ENCODE measurements at places on chromosomes 11 and 22.

DNA sequence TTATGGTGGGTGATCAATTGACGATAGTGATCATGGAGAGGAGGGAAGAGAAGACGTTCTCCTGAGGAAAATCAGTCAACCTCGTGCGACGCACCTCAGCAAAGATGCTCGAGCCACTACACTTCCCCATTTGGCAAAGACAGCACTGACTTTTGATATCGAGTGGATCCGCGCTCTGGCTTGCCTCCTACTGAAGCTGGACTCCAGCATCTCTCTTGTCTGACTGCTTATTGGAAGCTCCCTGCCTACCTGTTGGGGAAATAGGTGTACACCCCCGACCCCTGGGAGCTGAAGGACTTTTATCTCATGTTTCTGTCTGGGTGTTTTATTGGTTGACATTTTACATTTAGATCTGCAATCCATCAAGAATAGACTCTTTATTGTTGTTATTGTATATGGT, 476.8 kb upstream of the B3GAT1 start:
- ATAC-seq: no peak

GRCh38 chr11:26017903-26018302, 314.0 kb upstream of the ANO3 start:
- no peak for ATAC-seq

DNA sequence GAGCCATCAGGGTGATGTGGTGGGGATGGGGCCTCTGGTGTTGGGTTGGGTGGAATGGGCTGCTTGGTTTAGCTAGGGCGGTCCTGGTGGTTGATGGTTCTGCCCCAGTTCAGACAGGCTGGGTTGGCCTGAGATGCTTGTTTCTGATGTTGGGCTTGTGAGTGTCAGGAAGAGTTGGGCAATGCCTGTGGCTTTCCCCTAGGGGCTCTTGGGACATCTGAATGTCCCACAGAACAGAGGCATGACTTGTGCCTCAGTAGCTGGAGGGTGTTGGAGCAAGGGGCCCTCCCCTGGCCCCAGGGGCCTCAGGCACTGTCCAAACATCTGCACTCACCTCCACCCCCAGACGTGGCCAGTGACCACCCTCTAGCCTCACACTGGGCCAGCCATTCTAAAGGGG, 14.0 kb upstream of the CTSD start:
- ATAC-seq: no peak

DNA sequence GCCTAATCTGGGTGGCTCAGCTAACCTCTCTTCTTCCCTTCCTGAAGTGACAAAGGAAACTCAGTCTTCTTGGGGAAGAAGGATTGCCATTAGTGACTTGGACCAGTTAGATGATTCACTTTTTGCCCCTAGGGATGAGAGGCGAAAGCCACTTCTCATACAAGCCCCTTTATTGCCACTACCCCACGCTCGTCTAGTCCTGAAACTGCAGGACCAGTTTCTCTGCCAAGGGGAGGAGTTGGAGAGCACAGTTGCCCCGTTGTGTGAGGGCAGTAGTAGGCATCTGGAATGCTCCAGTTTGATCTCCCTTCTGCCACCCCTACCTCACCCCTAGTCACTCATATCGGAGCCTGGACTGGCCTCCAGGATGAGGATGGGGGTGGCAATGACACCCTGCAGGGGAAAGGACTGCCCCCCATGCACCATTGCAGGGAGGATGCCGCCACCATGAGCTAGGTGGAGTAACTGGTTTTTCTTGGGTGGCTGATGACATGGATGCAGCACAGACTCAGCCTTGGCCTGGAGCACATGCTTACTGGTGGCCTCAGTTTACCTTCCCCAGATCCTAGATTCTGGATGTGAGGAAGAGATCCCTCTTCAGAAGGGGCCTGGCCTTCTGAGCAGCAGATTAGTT, 14.2 kb upstream of the UVRAG start:
- no peak for ATAC-seq

- ATAC-seq: no peak
These were observed 307.6 kb downstream of the CTTN start for GRCh38 chr11:70705930-70706329.

GRCh38 chr22:30809086-30809485, 114.4 kb downstream of the OSBP2 start:
- no peak for ATAC-seq

DNA sequence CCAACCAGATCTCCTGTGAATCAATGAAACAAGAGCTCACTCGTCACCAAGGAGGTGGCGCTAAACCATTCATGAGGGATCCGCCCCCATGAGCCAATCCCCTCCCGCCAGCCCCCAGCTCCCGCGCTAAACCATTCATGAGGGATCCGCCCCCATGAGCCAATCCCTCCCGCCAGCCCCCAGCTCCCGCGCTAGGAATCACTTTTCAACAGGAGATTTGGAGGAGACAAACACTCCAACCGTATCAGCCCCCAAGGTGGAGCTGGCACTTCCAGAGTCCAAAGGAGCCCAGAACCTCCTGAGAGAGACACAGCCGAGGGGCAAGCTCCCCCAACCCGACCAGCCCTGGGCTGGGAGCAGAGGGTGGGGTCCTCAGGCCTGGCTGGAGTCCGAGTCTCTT, 40.9 kb upstream of the PRR5 start:
- no peak for ATAC-seq

DNA sequence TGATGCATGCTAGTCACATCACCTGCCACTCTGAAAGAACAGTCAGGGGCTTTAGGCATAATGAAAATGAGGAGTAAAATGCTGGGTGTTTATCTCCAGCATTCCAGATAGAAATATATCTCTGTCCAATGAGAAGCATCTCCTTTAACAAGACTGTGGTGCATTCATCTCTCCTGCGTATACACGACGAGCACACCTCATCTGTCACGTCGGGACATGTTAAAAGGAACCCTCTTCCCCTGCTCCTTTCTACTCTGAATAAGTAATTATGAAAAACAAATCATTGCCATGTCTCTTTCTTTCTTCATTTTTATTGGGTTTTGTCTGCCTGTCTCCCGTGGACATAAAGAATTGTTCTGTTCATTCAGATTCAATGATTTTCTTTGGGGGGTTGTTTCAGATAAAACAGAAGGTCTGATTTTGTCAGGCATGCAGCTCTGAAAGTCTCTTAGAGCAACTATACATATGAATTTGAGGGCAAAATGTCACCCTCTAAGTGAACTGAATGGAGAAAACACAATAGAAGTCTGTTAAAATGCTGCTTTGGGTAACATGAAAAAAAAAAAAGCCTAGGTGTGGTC, 195.0 kb downstream of the MAML2 start:
- no peak for ATAC-seq

GRCh38 chr11:100789500-100789899, 102.4 kb downstream of the ARHGAP42 start:
- ATAC-seq: no peak

- ATAC-seq: no peak
These were observed 537.9 kb upstream of the CADM1 start for GRCh38 chr11:116042146-116042545.

Measured in activated CD4-positive, CD25-positive, alpha-beta regulatory T cell treated with anti-CD3 and anti-CD28 coated beads, Interleukin-2, amount 50 U/mL, for 24 hours (primary cell).